Natural killer cell (primary cell): ENCODE measurements at places on chromosomes 13 and 19. TPM values are rescaled to one million over a fixed set of nuclear protein-coding genes. Genes with fewer than 3 reads are reported as not detected.

GRCh38 chr19:55613396-55613795 is 7.9 kb downstream of the ZNF865 start:
- DNase-seq = no peak

The SIGLEC11 gene
- 0.40 TPM for total RNA-seq

DNA sequence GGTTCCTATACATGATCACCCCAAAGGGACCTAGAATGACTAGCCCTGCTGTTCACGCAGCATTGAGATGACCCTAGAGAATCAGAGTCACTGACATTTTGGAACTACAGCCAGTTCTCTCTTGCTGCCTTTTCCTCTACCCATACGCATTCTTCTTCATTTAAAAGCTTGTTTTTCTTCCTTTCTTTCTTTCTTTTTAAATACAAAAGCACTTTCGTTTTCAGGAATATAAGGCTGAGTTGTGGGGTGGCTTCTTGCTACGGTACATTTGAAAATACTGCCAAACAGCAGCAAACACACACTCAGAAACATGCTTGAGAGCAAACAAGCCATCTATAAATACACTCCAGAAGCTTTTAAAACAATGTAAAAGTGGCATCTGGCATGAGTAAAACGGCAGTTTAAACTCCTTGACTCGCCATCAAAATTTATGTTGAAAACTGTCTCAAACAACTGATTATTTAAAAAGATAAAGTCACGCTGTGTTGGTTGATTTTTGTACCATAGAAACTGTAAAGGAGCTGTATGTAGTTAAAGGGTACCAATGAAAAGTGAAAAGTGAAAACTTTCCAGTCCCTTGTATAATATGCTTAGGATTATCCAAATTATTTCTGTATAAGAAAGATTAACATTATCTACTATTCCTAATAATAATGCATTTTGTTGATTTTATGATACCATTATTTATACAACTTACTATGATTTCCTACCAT is 95.6 kb downstream of the PCDH9 start:
- no peak for DNase-seq

DNA sequence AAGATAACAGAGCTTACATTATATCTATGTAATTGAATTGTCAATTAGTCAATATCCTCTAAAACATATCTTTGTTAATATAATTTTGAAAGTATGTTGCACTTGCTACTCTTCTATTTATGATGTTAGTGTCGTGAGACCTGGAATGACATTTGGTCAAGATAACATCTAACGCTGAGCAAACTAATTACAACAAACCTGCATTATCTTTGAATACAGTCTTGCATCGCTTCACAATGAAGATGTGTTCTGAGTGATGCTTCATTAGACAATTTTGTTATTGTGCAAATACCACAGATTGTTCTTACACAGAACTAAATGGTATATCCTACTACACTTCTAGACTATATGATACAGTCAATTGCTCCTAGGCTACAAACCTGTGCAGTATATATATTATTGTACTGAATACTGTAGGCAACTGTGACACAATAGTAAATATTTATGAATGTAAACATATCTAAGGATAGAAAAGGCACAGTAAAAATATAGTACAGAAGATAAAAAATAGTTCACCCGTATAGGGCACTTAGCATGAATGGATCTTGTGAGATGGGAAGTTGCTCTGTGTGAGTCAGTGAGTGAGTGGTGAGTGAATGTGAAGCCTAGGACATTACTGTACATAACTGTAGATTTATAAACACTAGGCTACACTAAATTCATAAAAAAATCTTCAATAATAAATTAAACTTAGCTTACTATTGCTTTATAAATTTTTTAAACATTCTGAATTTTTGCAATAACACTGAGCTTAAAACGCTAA is 1773.8 kb downstream of the PCDH9 start:
- DNase-seq = no peak
